ENCODE measurements at places on chromosomes 3 and 15.

DNA sequence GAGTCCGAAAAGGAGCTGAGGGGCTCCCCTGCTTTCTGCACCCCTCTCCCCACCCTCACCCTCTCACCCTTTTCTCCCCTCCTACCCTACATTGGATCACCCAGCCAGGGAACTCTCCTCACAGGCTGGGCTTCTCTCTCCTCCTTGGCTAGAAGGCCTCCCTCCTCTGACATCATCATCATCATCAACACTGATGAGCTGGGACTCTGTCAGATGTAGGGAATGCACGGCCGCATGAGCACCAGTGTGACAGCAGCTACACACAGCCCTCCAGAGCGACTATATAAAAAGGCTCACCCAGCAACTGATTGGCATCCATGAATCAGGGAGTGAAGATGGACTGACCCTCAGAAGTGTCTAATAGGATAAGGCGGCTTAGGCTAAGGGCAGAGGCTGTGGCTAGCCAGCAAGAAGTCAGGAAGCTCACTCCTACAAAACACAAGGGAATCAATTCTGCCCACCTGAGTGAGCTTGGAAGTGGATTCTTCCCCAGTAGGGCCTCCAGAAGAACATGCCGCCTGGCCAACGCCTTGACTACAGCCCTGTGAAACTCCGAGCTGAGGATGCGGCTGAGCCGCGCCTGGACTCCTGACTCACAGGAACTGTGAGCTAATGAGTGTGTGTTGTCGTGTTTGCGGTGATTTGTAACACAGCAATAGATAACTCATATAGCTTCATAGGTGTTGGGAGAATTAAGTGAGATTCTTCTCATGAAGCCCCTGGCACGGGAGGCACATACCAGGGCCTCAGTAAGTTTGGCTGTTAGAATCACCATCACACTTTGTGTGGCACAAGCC, 147.6 kb downstream of the FAM43A start:
- DNase-seq, result no peak

GRCh38 chr3:140903196-140903595, 38.4 kb upstream of the SLC25A36 start:
- no peak for DNase-seq

DNA sequence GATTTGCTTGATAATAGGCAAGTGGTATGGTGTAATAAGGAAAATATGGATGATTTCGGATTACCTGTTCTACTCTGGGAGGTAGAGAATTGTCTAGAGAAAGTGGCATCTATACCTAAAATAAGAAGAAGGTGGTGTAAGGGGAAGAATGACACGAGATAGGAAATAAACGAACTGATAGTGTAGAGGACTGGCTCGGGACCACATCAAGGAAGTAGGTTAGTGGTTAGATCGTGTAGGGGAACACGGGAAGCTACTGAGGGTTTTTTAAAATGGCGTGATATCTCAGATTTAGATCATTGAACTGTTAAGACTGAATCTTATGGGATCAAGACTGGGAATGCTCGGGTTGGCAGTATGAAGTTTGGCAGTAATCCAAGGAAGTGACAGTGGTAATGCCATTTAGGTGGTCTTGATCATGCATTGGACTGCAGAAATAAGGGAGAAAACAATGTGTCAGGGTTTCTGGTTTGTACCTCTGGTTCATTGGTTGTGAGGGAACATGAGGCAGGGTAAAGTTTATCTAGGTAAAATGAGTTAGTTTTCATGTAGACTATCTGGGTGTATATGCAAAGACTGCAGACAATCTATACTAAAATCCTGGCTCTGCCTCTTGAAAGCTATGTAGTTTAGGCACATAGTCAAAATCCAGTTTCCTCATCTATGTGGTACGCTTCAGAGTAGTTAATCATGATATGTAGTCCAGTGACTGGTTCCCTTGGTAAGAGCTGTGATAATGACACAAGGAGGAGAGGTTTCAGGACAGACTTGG, 7.4 kb downstream of the RPL14 start:
- DNase-seq, result peak; percentile 14

DNA sequence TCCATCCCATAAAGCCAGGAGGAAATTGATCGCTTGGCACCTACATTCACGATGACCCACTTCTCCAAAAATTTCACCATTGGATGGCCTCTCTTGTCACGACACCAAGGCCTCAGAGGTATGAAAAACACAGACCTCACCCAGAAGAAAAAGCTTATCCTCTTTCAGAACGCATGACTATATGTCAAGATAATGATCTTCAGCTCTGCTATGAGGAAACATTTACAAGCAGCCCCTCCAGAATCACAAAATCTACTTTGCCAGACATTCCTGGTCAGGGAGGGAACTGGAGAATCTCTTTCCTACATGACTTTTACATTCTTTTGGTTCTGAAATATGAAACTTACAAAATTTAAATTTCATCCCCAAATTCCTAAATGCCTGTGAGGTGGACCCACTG, 122.7 kb downstream of the WNT5A start:
- DNase-seq, result no peak

GRCh38 chr3:129961141-129961541, 13.4 kb upstream of the TRH start:
- DNase-seq, result no peak

GRCh38 chr3:18446149-18446825, 21.1 kb upstream of the SATB1 start:
- no peak for DNase-seq

- no peak for DNase-seq
Measured at GRCh38 chr15:40238532-40239403, at the start of gene PAK6. TSS of gene PAK6 (plus strand) at chr15:40239063. CDS start at chr15:40264786, 25,723 bp downstream.

GRCh38 chr3:155572085-155572484, 172.8 kb downstream of the PLCH1 start:
- no peak for DNase-seq

- DNase-seq, result no peak
Measured at GRCh38 chr15:94894056-94894455, 662.7 kb downstream of the MCTP2 start.

GRCh38 chr15:71502077-71502432, 308.3 kb upstream of the NR2E3 start:
- DNase-seq, result no peak

- DNase-seq, result no peak
Measured at GRCh38 chr3:131036986-131037385, 10.3 kb downstream of the NEK11 start.

- no peak for DNase-seq
Measured at GRCh38 chr3:152213203-152213602, 55.5 kb upstream of the MBNL1 start.

DNA sequence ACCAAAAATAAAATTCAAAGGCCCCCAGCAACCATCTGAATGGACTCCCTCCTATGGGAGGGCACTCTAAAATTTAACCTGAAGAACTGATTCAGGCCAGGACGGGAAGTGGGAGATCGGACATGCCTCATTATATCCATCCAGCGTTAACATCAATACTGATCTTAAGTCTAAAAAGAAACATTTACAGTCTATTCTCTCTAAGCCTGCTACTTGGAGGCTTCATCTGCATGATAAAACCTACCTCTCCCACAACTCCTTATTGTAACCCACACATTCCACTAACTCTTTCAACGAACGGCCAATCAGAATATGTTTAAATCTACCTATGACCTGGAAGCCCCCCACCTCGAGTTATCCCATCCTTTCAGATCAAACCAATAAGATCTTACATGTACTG, 68.4 kb downstream of the HERC1 start:
- DNase-seq, result no peak

- DNase-seq, result no peak
Measured at GRCh38 chr15:38708672-38709180, 144.1 kb upstream of the RASGRP1 start.

DNA sequence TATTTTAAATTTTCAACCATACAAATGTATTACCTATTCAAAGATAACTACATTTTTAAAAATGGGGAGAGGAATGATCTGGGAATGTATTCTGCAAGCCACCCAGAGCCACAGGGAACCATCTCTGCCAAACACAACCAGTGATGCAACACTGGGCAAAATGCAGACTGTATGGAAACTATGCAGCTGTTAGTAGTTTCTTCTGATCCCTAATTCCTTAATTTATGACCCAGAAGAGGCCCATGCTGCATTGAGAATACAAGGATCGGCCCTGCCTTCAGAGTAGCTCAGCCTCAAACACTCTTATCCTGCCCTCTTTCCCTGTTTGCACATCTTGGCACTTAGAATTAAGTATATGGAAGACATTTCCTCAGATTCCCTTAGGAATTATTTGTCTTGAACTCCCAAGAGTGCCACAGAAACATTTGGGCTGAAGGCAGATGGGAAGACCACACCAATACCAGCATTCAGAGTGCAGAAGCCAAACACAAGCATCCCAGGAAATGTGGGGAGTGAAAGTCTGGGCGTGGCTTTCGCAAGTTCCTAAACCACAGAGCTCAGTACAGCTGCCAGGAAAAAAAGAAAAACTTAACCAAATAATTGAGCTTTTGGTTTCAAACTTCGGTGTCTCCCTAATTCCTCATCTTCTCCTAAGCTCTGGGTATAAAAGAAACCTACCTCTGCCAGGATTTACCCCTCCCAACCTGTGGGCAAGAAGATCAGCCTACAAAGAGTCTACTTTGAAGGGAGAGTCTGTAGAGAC, 5.3 kb downstream of the SNUPN start:
- no peak for DNase-seq

- no peak for DNase-seq
Measured at GRCh38 chr3:11001020-11001657, 8.6 kb downstream of the SLC6A1 start.

- no peak for DNase-seq
Measured at GRCh38 chr3:196962930-196963630, 5.6 kb downstream of the PIGZ start.

- DNase-seq, result no peak
Measured at GRCh38 chr3:138397983-138398382, 36.4 kb upstream of the ESYT3 start.

DNA sequence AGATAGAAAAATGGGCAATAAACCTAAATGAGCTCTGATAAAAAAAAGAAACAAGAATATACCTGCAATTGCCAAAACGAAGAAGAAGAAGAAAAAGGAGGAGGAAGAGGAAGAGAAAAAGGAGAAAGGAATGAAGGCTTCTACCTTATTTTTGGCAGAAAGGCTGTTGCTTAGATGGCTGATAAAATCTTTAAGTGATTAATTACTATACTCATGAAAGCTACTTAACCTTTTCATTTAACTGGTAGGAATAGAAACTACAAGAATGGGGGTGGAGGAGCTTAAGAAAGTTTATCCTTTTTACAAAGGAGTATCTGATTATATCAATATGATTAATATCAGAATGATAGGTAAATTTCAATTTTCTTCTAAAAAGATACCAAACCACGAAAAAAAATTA, 75.2 kb downstream of the CLASP2 start:
- no peak for DNase-seq

DNA sequence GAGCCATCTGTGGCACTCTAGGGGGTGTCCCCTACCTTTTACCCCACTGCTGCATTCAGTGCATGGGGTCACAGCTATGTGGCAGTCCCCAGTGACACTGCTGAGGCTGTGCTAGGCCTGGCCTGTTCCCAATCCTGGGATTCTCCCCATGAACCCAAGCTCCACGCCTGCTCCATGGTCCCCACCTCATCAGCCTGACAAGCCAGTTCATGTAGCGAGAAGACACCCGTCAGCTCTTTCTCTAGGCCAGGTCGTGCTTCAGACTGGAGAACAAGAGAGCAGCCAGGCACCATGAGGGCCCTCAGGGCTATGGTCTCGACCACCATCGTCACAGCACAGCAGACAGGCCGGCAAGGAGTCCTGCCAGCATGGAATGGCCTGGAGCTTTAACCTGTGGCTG, 72.8 kb upstream of the PRR20G start:
- DNase-seq, result no peak

DNA sequence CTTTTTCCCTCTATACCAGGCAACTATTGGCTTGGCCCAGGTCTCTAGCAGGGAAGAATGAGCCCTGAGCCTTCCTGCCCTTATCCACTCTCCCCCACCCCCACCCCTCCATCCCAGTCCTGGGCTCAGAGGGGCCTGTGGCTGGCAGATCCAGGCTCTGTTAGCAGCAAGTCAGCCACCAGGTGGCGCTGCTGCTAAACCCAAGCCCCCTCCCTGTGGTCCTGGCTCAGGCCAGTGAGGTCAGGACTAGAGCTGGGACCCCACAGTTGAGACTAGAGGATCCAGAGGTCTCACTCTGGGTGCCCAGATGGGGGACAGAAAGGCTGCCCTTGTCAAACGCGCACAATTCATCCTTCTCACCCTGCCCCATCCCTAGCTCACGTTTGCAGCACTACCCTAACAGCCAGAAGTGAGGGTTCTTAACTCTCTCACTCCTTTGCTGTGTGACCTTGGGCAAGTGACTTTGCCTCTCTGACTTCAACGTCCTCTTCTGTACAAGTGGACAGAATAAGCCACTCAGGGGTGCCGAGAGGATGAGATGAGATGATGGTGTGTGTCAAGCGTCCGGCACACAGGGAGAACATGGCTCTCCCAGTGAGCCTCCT, 46.8 kb upstream of the SLC6A1 start:
- peak; percentile 11 for DNase-seq

DNA sequence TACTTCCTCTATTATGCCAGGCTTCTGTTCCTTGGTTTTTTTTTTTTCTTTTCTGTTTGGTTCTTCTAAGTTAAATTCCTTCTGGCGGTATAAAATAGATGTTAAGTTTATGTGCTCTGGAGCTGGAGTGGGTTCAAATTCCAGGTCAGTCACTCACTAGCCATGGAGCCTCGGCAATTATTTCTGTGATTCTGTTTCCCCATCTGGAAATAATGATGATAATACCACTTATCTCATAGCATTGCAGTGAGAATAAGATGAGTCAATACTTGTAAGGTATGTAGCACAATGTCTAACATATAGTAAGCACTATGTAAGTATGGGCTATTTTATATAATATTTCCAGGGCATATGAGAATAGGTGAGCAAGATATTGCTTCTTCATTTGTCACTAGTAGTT, 33.2 kb upstream of the ZDHHC23 start:
- DNase-seq, result no peak

- no peak for DNase-seq
Measured at GRCh38 chr15:31504462-31504839, 177.8 kb downstream of the KLF13 start.

GRCh38 chr3:110623571-110623970, 448.0 kb upstream of the NECTIN3 start:
- no peak for DNase-seq

- no peak for DNase-seq
Measured at GRCh38 chr3:63853106-63853505, 10.5 kb downstream of the THOC7 start.

Measured in T-helper 1 cell (primary cell).